Body of pancreas (tissue), 4 donors: ENCODE measurements at places on chromosomes 4 and X.

DNA sequence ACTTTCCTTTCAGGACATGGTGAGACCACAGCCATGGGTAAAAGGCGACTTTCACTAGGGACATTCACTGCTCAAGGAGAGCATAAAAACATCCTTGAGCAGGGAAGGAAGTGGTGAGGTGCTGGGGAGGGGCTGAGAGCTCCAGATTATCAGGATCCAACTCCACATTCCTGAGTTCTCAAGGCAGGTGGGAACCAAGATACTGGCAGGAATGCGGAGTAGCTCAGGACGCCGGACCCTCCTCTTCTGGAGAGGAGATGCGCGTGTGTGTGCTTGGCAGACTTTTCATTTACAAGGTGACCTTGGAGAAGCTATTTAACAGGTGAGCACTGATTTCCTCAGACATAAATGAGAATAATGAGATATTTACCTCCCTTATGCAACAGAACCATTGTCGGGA, 41.3 kb upstream of the TXK start:
- H3K36me3 ChIP-seq, result no peaks in the 10 kb centered on the region
- DNase-seq, result no peak
- H3K4me3 ChIP-seq, result no peak overlapping the region
- H3K27me3 ChIP-seq, result no peaks in the 10 kb centered on the region
- H3K4me1 ChIP-seq, result no peaks in the 10 kb centered on the region

DNA sequence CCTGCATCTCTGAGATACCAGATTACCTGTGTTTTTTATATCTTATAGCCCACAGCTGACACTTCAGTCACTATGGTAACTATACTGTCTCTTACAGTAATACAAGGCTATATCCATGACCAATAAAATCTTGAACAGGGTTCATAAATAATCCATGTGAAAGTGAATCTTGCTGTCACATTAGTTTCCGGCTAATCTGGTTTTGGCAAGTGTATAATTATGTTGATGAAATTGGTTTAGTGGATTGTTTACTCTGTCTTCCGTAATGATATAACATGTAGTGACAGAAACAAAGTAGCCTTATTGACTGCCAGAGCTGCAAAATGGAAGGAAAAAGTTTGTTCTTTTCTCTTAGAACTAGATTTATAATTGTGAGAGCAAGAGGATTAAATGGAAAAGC, 686.6 kb upstream of the PABPC4L start:
- no peaks in the 10 kb centered on the region for H3K36me3 ChIP-seq
- no peaks in the 10 kb centered on the region for H3K27me3 ChIP-seq
- no peaks in the 10 kb centered on the region for H3K4me1 ChIP-seq

DNA sequence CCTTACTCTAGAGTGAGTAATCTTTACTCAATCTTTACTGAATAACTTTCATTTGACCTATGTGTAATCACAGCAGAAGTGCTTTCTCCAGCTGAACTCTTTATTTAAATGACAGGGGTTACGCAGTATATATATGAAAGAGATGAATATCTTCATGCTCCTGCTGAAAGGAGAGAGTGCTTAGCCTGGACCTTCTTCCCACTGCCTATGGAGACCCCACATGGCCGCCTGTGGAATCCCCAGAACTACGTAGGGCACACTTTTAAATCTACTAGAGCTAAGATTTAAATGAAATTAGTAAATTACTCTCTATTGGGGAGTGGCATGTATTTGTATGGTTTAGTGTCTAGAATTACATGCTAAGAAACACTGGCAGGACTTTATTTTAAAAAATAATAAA, 391.2 kb downstream of the ANKRD50 start:
- no peaks in the 10 kb centered on the region for H3K4me1 ChIP-seq
- H3K27me3 ChIP-seq, result no peaks in the 10 kb centered on the region
- no peak for DNase-seq
- H3K27ac ChIP-seq, result no peak overlapping the region
- no peaks in the 10 kb centered on the region for H3K36me3 ChIP-seq

GRCh38 chrX:39704590-39704989, 393.2 kb downstream of the BCOR start:
- no peaks in the 10 kb centered on the region for H3K36me3 ChIP-seq
- DNase-seq, result no peak
- no peaks in the 10 kb centered on the region for H3K27me3 ChIP-seq

GRCh38 chrX:153642051-153642654, 4.8 kb upstream of the DUSP9 start:
- H3K36me3 ChIP-seq, result no peaks in the 10 kb centered on the region
- peaks cover 10% of the 10 kb centered on the region for H3K4me1 ChIP-seq
- DNase-seq, result no peak
- H3K27ac ChIP-seq, result no peak overlapping the region

- H3K4me3 ChIP-seq, result no peak overlapping the region
- no peaks in the 10 kb centered on the region for H3K4me1 ChIP-seq
- DNase-seq, result no peak
- no peak overlapping the region for H3K27ac ChIP-seq
- no peaks in the 10 kb centered on the region for H3K36me3 ChIP-seq
These were observed 290.3 kb upstream of the LDB2 start for GRCh38 chr4:17188547-17189400.

DNA sequence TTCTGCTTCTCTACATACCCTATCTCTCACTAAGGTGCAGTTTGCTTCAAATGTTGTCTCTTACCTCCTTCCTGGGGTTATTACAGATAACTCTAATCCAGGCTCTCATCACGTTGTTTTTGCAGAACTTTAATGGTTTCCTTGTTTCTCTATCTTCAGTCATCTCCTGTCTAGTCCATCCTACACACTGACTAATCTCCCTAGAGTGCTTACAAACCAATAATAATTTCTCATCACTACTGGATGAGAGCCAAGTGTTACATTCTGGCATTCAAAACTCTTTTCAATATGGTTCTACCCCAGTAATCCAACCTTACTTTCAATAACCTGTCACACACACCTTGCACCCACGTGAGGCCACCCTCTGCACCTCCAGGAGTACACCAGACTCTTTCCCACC, 86.1 kb downstream of the SYNPO2 start:
- no peak for DNase-seq
- H3K27me3 ChIP-seq, result no peaks in the 10 kb centered on the region

GRCh38 chr4:136012220-136012619, 1520.1 kb downstream of the PCDH18 start:
- no peak overlapping the region for H3K27ac ChIP-seq
- DNase-seq, result no peak
- no peaks in the 10 kb centered on the region for H3K36me3 ChIP-seq
- no peaks in the 10 kb centered on the region for H3K4me1 ChIP-seq
- no peaks in the 10 kb centered on the region for H3K27me3 ChIP-seq
- H3K4me3 ChIP-seq, result no peak overlapping the region

- no peak overlapping the region for H3K4me3 ChIP-seq
- peaks cover 35% of the 10 kb centered on the region for H3K4me1 ChIP-seq
- DNase-seq, result peak; percentile 81
- H3K27ac ChIP-seq, result peak overlapping the region; percentile 53
These were observed 55.1 kb upstream of the BCOR start for GRCh38 chrX:40152741-40153344.

DNA sequence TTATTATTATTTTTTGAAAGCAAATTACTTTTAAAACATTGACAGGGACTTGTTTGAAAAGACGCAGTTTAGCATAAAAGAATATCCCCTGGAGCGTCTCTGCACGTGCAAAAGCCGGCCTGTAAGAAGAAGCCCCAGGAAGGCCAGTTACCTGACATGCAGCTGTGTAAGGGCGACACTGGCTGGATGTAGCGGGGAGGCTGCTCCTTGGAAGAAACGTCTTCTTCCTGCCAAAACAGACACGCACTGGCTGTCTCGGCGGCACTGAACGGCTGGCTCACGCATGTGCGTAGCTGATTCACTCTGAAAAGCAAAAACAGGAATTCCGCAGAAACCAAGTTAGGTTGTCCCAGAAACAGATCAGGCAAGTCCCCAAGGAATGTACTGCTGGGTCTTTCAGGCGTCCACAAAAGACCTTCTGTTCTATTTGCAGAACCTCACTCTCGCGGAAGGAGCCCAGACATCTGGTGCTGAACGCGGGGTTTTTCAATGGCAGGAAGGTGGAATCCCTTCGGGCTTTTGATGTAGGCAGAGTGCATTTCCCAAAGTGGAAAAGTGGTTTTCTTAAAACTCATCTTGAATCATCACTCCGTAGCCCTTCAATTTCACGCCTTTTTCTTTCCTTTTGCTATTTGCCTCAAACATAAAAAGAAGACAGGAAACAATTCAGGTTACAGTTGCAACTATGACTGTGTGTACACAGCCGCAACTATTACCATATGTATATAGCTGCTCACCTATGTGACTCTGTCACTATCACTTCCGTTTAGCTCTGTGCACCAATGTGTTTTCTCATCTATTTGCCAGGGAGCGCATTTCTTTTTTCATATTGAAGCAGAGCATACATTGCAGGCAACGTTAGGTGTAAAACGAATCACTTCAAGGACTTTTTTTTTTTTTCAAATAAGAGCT, 38.1 kb upstream of the ARSH start:
- H3K27ac ChIP-seq, result no peak overlapping the region
- H3K4me3 ChIP-seq, result no peak overlapping the region
- H3K27me3 ChIP-seq, result no peaks in the 10 kb centered on the region
- H3K4me1 ChIP-seq, result peaks cover 12% of the 10 kb centered on the region
- H3K36me3 ChIP-seq, result no peaks in the 10 kb centered on the region
- peak; percentile 14 for DNase-seq

- no peaks in the 10 kb centered on the region for H3K36me3 ChIP-seq
- H3K27me3 ChIP-seq, result no peaks in the 10 kb centered on the region
- no peaks in the 10 kb centered on the region for H3K4me1 ChIP-seq
- H3K4me3 ChIP-seq, result no peak overlapping the region
These were observed 25.2 kb downstream of the LAS1L start for GRCh38 chrX:65509400-65509799.

DNA sequence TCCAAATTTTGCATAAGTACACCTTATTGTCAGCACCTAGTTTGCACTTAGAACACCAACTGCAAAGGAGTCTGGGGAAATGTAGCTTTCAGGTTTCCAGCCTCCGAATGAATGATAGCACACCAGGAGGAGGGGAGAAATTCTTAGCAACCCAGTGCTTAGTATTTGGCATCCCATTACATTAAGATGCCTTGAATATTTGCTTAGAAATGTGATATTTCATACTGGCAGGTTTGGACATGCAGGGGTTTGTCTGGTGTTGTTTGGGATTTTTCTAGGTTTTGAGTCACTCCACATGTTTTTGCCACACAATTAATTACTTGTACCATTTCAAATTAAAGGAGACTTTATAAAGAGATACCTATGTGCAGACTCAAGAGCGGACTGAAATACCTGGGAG, 60.3 kb upstream of the CAMK2D start:
- H3K36me3 ChIP-seq, result no peaks in the 10 kb centered on the region
- no peaks in the 10 kb centered on the region for H3K4me1 ChIP-seq
- no peak for DNase-seq
- no peak overlapping the region for H3K4me3 ChIP-seq
- no peaks in the 10 kb centered on the region for H3K27me3 ChIP-seq
- no peak overlapping the region for H3K27ac ChIP-seq

GRCh38 chr4:62523256-62523655, 1323.1 kb downstream of the ADGRL3 start:
- H3K36me3 ChIP-seq, result no peaks in the 10 kb centered on the region
- no peaks in the 10 kb centered on the region for H3K27me3 ChIP-seq
- no peak overlapping the region for H3K27ac ChIP-seq
- H3K4me1 ChIP-seq, result no peaks in the 10 kb centered on the region

GRCh38 chr4:162075726-162076125, 88.1 kb downstream of the FSTL5 start:
- H3K36me3 ChIP-seq, result no peaks in the 10 kb centered on the region
- no peak for DNase-seq
- H3K4me3 ChIP-seq, result no peak overlapping the region
- no peaks in the 10 kb centered on the region for H3K27me3 ChIP-seq

DNA sequence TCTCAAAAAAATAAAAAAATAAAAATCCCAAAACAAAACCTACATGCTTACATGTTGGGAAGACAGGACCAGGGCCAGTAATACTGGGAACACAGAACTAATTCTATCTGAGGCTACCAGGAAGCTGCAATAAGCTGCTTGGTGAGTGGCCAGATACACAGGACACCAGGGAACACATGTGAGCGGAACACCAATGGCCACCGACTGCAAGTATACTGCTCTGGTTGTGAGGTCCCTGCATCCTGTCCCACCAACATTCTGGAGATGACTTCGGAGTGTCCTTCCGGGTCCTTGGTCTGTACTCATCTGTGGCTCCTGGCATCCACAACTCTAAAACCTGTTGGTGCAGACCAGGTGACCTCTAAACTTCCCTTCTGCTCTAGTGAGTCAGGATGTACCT, 2.7 kb downstream of the TNIP2 start:
- H3K4me1 ChIP-seq, result peaks cover 24% of the 10 kb centered on the region
- DNase-seq, result no peak
- no peak overlapping the region for H3K27ac ChIP-seq
- no peak overlapping the region for H3K4me3 ChIP-seq
- no peaks in the 10 kb centered on the region for H3K27me3 ChIP-seq

- H3K36me3 ChIP-seq, result no peaks in the 10 kb centered on the region
- H3K4me3 ChIP-seq, result no peak overlapping the region
- DNase-seq, result no peak
These were observed 4.0 kb downstream of the TXK start for GRCh38 chr4:48130100-48130499.

GRCh38 chrX:14014526-14014925, 15.2 kb downstream of the GEMIN8 start:
- DNase-seq, result no peak
- no peaks in the 10 kb centered on the region for H3K36me3 ChIP-seq
- no peaks in the 10 kb centered on the region for H3K4me1 ChIP-seq
- no peak overlapping the region for H3K4me3 ChIP-seq
- H3K27me3 ChIP-seq, result no peaks in the 10 kb centered on the region

DNA sequence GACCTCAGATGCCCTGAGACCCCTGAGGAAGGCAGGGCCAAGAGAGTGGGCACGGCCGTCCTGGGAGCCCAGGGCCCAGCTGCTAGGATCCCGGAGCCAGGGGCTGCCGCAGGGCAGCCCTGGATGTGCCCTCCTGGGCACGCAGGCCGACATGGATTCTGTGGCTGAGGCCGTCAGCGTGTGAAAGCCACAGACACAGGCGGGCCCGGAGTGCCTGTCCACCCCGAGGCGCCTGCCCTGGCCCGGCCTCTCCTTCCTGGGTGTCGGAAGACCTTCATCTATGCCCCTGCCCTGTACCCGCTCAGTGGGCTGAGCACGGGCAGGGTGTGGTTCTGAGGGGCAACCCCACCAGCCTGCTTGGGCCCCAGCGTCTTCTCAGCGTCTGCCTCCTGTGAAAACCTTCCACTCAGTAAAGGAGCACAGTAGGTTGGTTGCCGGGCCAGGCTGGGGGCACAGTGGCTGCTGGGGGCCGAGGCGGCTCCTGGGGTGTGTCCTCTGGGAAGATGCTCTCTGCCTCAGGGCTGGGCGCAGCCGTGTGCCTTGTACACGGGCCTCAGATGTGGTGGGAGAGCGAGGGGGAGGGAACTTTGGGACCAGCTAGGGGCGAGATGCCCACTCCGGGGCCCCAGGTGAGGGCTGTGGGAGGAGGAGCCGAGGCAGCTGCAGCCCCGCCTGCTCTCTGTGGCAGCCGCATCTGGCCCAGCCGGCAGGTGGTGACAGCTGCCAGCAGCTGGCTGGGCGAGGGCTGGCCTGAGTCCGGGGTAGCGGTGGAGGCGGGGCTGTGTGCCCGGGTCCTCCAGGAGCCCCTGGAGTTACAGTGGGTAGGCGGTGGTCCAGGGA, 20.8 kb downstream of the FGFRL1 start:
- peaks cover 23% of the 10 kb centered on the region for H3K4me1 ChIP-seq
- no peaks in the 10 kb centered on the region for H3K27me3 ChIP-seq
- DNase-seq, result peak; percentile 55
- H3K27ac ChIP-seq, result no peak overlapping the region
- no peaks in the 10 kb centered on the region for H3K36me3 ChIP-seq

GRCh38 chr4:68693325-68694075, 23.0 kb upstream of the UGT2B15 start:
- H3K27me3 ChIP-seq, result no peaks in the 10 kb centered on the region
- H3K27ac ChIP-seq, result no peak overlapping the region
- H3K36me3 ChIP-seq, result no peaks in the 10 kb centered on the region
- no peak for DNase-seq
- no peaks in the 10 kb centered on the region for H3K4me1 ChIP-seq
- no peak overlapping the region for H3K4me3 ChIP-seq
